ENCODE measurements at places on chromosomes 3 and 15.

- peak; percentile 58 for DNase-seq
Measured at GRCh38 chr15:88878720-88879184, 16.6 kb downstream of the HAPLN3 start.

- no peak for DNase-seq
Measured at GRCh38 chr3:40055361-40055760, 246.0 kb downstream of the MYRIP start.

DNA sequence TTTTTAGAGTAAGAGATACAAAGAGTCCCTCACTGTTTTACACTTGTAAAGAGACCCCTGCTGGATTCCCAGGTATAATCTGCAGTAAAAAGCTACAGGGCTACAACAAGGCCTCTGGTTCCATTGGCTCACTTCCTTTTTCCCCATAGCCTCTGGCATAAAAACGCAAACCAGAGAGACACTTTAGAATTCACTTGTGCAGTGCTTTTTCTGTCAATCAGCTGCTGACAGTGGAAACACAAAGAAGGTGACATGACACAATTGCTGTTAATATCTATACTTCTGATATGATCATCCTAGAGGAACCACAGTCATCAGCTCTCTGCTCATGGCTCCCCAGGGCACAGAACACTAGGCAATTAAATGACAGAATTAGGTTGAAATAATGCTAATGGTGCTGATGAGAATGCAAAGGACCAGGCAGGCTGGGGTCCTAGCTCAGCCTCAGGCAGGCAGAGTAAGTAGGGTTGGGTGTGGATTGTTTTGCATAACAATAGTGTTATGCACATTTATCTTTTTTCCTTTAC is 667.9 kb upstream of the CFAP20DC start:
- DNase-seq: no peak

DNA sequence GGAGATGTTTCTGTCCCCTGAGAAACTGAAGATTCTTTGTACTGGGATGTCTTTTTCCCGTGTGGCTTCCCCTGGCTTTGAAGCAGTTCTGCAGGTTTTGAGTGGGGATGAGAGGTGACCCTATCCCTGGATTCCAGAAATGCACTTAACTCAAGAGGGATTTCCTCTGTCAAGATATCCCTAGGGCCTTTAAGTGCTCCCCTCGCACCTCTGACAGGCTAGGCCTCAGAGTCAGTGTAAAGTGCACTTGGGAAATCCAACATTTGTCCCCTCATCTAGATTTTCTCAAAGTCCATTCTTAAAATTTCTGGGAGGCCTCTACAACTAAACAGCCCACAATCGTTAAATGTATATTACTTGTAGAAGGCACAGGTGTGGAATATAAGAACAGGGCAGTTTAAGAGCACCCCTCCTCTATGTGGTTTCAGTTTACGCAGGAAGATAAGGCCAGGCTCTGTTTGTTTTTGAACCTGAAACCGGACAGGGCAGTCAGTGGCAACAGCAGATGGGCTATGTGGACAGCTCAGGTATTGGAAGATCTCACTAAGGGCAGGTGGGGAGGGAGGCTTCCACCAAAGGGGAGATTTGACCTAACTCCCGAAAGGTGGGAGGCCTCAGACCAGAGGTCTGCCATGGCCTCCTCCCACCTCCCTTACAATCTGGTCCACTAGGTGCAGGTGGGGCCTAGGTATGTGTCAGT is 4.8 kb downstream of the C3orf52 start:
- no peak for DNase-seq

- no peak for DNase-seq
Measured at GRCh38 chr3:56802378-56802745, 613 bp upstream of the ARHGEF3 start.

DNA sequence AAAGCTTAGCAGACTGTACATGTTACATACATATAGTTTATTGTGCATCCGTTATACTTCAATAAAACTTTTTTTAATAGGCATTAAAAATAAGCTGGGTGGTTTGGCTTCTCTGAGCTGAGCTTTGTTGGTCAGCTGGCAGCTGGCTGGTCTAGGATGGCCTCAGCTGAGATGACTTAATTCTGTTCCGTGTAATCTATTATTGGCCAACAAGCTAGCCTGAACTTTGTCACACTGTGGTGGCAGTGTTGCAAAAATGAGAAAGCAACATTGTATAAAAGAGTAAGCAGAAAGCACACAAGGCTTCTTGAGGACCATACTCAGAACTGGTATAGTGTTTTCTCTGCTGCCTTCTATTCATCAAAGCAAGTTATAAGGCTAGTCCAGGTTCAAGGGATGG is 45.2 kb downstream of the CGGBP1 start:
- no peak for DNase-seq

DNA sequence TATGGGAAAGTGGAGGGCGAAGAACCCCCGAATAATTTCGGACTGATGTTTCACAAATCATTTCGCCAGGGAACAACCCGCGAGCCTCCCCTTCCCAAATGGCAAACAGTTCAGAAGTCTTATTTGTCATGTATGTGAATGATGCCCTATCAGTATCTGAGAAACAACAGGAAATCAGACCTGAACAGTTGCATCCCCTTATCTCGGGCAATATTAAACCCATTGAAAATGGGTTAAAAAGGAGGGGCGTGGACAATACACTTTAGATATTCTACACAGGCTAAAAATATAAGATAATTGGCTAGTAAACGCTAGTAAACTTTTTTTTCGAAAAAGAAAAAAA is 1003.3 kb upstream of the NR2F2 start:
- DNase-seq: peak; percentile 19

DNA sequence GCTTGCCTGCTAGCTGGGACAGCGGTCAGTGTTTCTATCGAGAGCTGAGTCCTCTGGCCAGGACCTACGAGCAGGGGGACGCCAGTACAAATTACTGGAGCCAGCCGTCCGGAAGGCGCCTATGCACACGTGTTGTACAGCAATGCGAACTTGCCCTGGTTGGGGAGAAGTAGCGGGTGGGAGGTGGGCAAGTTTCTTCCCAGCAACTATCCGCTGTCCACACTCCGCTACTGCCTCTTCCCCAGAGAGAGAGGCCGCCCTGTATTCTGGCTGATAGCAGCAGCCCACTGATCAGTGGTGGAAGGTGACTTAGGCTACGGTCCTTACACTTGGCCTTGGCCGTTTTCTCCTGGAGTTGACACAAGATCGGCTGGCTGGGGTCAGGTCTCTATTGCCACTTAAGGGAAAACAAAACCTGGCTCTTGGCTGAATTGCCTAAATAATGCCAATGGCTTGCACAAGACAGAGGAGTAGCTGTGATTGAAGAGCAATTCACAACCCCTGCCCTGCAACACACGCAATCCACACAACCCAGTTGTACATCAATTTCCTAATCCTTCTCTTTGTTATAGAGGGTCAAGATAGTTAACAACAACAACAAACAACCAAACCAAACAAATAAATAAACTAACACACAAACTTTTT is 12.8 kb upstream of the SHC4 start:
- no peak for DNase-seq

DNA sequence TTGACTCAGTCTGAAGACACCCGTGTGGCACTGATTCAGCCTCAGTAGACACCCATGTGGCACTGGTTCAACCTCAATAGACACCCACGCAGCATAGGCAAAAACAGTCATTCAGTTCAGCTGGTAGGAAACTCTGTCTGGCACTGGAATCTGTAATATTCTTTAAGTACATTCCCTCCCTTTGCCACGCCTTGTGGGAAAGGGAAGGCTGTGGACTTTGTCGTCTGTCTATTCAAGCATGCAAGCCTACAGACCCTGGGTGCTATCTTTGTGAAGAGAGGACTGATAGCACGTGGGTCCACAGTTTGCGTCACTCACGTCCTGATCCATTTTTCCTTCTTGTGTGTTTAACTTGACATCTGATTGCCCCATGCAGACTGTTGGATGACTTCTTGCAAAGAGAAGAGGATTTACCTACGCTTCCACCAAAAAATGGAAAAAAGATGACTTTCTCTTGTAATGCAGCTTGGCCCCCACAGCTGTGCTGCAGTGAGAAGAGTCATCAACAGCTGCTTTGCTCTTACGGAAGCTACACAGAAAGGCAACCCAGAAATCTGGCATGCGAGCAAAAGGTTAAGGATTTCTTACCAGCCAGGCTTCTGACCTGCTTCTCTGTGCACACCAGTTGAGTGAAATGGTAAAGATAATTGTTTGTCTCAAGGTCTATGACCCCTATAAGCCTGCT is 278.1 kb downstream of the ULK4 start:
- peak; percentile 74 for DNase-seq

DNA sequence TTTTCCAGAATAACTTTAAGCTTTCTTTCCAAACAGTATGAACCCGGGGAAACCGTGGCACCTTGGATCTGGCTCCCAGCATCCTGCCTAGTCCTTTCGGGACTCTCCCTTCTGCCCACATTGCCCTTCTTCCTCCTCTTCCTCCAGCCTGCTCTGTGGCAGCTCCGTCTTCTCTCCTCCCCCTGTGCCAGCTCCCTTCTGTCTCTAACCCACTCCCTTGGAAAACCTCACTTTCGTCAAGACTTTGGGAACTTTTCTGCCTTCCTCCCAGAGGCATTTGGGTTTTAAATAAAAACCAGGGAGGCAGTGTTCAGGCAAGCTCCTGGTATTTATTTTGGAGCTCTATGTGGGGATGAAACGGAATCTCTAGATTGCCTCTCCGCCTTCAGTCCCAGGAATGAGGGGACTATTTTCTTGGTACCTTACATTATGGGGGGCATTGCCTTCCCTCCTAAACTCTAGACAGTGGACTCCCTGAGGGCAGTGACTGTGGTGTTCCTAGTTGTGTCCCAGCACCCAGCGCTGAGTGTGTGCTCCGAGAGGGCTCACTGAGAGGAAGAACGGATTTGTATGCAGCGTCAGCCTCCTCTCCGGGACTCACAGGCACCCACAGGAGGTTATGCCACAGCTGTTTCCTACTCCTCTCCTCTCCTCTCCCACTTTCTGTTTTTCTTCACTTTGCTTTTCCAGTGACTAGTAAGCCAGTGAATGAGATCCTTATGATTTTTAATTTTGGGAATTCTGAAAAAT is 105.4 kb upstream of the MRPS22 start:
- DNase-seq: no peak

DNA sequence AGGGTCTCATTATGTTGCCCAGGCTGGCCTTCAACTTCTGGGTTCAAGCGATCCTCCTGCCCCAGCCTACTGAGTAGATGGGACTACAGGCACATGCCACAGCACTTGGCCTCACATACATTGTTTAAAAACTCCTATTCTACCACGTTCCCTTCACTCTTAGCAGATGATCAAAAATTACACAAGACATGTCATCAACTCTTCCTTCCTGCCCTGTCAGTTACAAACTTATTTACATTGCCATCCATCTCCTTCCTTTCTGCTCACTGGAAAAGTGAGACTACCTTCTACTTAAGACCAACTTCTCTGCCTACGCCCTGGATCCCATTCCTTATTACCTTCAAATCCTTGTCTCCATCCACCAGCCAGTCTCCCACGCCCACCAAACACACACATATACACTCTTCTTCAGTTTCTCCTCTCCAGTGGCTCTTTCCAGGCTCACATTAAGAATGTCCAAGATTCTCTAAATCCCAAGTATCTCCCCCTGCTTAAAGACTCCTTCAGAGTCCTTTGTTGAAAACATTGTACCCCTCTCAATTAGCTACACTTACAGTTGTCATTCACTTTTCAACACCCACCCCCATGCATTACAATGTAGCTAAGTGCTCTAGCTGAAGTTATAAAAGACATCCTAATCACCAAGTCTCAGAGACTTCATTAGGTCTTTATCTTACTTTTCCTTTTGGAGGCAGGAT is 4.3 kb downstream of the PEAK1 start:
- no peak for DNase-seq

GRCh38 chr3:121869736-121870135 is 24.5 kb upstream of the SLC15A2 start:
- no peak for DNase-seq

- no peak for DNase-seq
Measured at GRCh38 chr3:61483997-61484396, 77.4 kb upstream of the PTPRG start.

DNA sequence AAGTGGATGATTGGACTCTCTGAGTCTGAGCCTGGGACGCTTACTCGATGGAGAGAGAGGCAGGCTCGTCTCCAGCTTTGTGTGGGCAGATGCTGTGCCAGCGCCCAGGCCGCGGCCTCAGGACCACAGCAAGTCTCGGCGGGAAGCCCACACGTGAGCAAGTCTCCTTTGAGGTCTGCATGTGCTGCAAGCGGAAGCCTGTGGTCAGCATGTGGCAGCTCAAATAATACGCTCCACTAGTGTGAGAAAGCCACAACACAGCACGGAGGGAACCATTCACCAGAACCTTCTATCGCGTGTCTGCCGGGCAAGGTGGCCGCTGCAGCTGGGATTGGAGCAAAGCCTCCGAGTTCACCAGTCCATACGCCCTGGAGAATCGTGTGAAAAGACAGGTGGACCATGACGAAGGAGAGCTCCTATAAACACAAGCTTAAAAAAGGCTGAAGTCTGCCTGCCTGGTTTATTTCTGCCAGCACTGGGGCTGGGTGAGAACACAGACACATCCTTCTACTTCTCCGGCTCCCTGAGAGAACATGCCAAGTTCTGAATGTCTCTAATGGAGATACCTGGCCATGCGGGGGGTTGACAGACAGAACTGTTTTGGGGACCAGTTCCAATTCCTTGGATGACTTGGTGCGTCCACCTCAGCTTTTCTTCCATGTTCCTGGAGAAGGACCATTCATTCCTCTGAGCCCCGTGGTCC is 82.0 kb upstream of the LRIG1 start:
- no peak for DNase-seq

DNA sequence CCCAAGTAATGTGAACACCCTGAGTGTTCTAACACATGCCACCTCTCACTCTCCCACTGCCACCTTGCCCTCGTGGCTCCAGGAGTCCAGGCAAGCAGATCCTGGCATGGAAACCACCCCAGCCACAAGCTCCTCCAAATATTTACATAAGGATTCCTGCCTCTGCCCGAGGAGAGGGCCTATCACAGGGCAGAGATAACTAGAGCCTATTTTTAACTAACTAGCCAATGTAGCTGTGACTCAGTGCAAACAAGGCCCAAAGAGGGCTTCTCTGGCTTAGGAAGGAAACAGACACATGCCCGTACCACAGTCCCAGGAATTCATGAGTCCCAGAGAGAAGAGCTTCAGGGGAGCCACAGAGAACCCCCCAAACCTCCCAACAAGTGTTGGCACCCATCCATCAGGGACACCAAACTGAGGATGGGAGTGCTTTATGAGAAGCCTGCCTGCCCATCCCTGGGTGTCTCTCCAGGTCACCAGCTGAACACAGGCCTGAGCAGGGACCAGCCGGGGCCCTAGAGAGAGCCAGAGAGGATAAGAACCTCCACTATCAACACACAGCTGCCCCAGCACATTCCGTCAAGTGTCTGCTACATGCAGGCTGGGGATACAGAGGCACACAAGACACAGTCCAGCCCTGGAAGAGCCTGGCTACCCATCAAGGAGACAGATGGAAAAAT is 9.2 kb downstream of the FYCO1 start:
- peak; percentile 69 for DNase-seq

GRCh38 chr3:186258968-186259367 is 103.1 kb downstream of the DGKG start:
- DNase-seq: no peak
